ENCODE measurements at places on chromosomes 3 and 15.

DNA sequence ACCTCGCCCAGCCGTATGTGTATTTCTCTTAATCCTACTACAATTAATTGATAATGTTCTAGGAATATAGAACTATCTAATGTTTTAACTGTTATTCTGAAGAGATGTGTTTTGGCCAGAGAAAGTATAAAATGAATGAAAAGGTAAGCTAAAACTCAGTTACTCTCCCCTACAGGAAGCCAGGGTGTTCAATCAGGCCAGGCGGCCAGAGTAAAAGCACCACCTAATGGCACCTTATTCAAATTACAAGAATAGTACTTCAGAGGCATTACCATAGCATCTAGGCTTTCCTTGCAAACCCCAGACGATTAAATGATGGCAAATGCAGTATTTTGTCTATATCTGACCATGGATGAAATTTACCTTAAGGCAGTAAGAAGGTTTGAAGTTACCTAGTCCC, 10.4 kb downstream of the SLC12A8 start:
- DNase-seq: peak; percentile 7

DNA sequence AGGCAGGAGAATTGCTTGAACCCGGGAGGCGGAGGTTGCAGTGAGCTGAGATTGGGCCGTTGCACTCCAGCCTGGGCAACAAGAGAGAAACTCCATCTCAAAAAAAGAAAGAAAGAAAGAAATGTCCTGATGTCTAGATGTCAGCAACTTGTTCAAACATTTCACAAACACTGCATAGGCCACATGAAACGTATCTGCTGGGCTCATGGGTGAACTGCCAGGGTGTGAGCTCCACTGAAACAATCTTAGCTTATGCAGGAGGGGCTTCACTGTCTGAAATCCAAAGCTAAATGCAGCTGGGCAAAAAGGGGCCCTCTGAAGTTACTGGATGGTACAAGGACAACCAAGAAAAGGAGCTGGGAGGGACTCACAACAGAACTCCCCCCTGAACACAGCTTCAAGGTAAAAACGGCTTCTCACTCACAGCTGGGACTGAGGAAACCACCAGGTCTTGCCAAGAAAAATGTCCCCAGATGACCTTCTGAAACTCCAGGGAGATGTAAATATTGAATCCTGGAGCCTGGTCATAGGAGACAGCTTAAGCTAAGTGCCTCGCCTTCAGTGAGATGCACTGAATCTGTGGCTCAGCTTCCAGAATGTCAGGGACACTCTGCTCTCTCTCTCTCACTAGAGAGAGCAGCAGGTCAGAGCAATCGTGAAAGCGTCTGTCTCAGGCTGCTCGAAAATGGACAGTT, 31.9 kb downstream of the SEC61A1 start:
- DNase-seq: no peak

- DNase-seq: no peak
Measured at GRCh38 chr3:14431452-14431916, 29.1 kb downstream of the SLC6A6 start.

DNA sequence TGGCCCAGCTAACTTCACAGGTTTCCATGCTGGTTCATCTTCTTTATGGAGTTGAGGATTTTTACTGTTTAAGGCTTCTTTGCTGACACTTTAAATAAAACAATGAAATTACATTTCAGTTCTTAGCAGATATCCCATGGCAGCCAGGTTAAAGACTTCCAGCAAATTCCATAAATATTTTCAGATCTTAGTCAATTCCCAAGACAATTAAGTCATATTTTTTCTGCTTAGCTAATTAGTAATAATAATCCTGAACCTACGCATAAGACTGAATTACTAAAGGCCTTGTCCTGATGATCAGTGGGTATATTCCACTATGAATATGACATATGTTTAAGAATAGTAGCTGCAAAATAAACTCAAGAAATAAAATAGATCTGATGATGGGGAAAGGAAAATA, 83.3 kb downstream of the NR2E3 start:
- no peak for DNase-seq

GRCh38 chr3:112043621-112044201, 9.2 kb downstream of the TMPRSS7 start:
- DNase-seq: peak; percentile 84

- no peak for DNase-seq
Measured at GRCh38 chr3:101074518-101074917, 81.3 kb upstream of the ABI3BP start.

DNA sequence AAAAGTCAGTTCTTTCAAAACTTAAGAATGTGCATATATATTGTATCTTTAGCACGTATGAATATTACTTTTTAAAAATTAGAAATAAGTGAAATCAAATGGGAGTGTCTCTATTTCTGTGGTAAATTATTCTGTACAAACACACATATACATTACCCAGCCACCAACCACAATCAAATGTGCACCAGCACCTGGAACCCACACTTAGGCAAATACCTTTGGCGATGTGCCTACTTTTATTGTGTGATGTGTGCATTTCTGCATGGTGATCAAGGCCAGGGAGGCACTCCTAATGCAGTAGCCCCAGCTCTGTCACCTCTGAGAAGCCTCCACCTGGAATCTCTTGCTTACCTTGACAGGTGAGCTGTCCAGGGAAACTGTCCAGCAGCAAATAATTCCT, 76.9 kb downstream of the PIK3R4 start:
- DNase-seq: no peak

DNA sequence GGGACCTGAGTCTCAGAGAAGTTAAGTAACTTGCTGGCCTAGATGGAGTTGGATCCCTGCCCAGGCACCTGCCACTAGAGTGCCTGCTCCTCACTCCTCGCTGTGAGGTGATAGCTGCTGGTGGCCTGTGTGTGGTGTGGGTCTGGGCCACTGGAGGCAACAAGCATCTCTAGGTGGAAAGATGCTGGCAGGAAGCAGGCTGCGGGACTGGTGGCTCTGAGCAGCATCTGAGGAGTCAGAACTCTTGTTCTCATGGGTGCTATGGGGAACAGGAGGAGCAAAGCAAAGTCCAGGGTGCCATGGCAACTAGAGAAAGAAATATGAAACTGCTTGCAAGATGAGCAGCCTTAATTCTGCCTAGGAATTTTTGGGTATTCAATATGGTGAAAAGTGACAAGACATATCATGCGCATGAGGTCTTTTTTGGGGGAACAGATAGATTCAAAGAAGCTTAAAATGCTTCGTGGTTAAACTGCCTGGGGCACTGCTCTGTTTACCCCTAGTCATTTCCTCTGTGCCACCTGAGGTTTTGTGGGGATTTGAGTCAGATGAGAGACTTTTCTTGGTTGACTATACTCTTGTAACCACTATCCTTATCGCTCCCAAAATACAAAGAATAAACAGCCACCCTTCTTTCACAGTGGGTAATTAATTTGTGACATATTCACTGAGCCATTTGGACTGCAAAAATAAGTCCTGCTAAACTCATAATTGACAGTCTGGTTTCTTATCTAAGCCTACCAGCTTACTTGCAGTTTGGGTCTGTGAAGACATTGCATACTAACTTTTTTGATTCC, 50.3 kb downstream of the MED12L start:
- DNase-seq: no peak

GRCh38 chr3:128585189-128585588, 65.4 kb downstream of the RPN1 start:
- DNase-seq: no peak

DNA sequence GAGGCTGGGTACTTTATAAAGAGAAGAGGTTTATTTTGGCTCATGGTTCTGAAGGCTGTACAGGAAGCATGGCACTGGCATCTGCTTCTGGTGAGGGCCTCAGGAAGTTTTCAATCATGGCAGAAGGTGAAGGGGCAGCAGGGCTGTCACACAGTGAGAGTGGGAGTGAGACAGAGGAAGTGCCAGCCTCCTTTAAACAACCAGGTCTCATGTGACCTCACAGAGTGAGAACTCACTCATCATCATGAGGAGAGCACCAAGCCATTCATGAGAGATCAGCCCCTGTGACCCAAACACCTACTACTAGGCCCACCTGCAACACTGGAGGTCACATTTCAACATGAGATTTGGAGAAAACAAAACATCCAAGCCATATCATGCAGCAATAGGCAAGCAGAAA, 9.3 kb upstream of the RFTN1 start:
- DNase-seq: no peak

- DNase-seq: no peak
Measured at GRCh38 chr15:55715355-55716076, 27.4 kb downstream of the PRTG start.

- DNase-seq: no peak
Measured at GRCh38 chr3:122754929-122755328, 38.7 kb downstream of the HSPBAP1 start.

DNA sequence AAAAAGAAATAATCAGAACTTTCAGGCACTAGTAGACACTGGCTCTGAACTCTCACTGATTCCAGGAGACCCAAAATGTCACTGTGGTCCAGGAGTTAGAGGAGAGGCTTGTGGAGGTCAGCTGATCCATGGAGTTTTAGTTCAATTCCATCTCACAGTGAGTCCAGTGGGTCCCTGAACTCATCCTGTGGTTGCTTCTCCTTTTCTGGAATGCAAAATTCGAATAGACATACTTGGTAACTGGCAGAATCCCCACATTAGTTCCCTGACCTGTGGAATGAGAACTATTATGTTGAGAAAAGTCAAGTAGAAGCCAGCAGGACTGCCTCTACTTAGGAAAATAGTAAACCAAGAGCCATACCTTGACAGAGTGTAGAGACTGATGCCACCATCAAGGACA, 87.3 kb upstream of the OXTR start:
- no peak for DNase-seq

GRCh38 chr15:33021806-33022389, 172.6 kb downstream of the FMN1 start:
- no peak for DNase-seq

DNA sequence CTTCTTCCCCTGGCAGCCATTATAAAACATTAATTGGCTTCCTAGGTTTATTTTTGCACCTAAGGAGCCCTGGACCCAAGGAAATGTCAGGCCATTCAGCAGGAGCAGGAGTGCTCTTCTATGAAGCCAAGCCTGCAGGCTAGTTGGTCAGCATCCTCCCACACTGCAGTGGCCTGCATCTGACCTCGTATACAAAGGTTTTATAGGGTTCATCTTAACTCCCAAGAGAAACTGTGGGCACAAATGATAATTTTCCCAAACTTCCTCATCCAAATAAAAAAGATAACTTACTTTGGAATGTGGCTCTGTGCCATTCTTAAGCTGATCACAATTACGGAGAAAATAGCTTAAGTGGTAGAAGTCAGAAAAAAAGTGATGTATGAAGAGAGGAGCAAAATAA, 19.4 kb downstream of the PLSCR1 start:
- DNase-seq: no peak

- no peak for DNase-seq
Measured at GRCh38 chr3:21059404-21059803, 691.6 kb downstream of the ZNF385D start.

DNA sequence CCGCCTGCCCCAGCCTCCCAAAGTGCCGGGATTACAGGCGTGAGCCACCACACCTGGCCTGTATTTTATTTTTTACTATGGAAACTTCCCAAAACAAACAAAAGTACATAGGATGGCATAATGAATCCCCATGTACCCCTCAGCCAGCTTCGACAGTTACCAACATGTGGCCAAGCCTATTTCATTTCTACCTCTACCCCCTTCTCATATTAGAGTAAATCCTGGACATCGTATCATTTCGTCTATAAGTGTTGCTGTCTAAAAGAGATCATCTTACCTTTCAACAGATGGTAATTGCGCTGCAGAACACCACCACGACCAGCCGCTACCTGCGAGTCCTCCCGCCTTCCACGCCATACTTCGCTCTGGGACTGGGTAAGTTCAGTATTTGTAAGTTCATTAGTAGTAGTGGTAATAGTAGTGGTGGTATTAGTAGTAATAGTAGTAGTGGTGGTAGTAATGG, 44.9 kb downstream of the DLEC1 start:
- no peak for DNase-seq

GRCh38 chr15:78455749-78456148, 17.7 kb downstream of the IREB2 start:
- no peak for DNase-seq

GRCh38 chr3:22659651-22660475, 543.3 kb upstream of the UBE2E2 start:
- no peak for DNase-seq

- DNase-seq: no peak
Measured at GRCh38 chr3:111238885-111239284, 167.3 kb downstream of the NECTIN3 start.

DNA sequence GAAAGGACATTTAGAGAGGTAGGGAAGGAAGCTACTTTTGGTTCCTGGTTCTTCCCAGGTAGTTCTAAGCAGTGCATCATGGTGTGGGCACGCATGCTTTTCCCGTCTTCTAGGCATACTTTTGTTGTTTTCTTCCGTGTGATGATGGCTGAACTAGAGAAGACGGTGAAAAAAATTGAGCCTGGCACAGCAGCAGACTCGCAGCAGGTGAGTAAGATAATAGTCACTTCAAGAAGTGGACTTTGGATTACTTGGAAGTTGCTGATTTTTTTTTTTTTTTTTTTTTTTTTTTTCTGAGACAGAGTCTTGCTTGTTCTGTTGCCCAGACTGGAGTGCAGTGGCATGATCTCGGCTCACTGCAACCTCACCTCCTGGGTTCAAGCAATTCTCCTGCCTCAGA, 17.9 kb downstream of the FANCD2OS start:
- no peak for DNase-seq

DNA sequence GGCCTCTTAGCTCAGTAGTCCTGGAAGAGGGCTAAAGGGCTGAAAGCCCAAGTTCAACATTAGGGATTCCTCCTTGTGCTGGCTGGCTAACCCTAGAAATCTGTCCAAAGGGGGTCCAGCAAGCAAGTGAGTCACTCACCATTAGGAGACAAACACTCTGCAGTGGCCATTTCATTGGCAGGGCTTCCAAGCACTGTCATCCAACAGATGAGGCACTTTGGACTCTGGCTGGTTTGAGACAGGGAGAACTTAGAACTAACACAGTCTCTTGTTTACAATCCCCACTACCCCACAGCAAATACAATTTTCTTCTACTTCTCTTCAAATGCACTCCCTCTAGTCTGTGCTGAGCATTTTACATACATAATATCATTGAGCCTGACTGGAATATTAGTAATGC, 10.1 kb upstream of the WNT5A start:
- DNase-seq: no peak

DNA sequence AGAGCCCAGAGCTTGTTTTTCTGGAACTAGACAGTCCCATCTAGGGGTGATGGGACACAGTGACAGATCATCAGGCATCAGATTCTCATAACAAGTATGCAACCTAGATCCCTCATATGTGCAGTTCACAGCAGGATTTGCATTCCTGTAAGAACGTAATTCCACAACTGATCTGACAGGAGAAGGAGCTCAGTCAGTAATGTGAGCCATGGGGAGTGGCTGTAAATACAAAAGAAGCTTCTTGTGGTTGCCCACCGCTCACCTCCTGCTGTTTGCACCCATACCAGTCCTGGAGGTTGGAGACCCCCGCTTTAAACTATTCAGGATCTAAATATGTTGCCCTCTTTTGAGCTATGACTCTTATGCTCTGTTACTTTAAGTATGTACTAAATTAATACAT, 167.3 kb downstream of the ALCAM start:
- no peak for DNase-seq

- DNase-seq: no peak
Measured at GRCh38 chr3:7075117-7075516, 214.2 kb downstream of the GRM7 start.

GRCh38 chr3:50520849-50521248, 17.4 kb upstream of the CACNA2D2 start:
- no peak for DNase-seq

GRCh38 chr15:69628256-69629093, 175.9 kb downstream of the RPLP1 start:
- DNase-seq: no peak

- no peak for DNase-seq
Measured at GRCh38 chr15:93866948-93867347, 364.4 kb upstream of the MCTP2 start.
